Testis (tissue), 5 donors: ENCODE measurements at places on chromosomes 12 and 14.
A peak's percentile ranks its signal among the peaks of the same experiment; 100 is the strongest.

DNA sequence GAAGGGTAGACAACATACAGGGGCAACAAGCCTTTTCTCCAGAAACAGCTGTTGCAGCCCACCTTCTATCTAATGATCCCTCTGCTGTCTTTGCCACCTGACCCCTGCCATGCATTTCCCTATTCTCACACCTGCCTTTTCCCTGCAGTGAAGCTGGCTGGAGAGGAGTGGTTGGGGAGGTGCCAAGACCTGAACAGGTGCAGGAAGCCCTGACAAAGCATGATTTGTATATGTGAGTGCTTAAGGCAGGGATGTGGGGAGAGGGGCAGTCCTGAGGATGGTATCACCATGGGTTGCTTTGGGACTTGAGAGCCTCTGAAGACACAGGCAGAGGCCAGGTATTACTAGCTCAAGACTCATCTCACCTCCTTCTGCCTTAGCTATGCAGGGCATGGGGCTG, 2.9 kb upstream of the PFDN5 start:
- H3K4me1 ChIP-seq: peaks cover 8% of the 10 kb centered on the region
- no peak overlapping the region for H3K4me3 ChIP-seq
- H3K27ac ChIP-seq: no peak overlapping the region
- no peak for DNase-seq
- H3K27me3 ChIP-seq: no peaks in the 10 kb centered on the region

- no peaks in the 10 kb centered on the region for H3K27me3 ChIP-seq
- no peak for DNase-seq
- no peaks in the 10 kb centered on the region for H3K36me3 ChIP-seq
Measured at GRCh38 chr14:50668826-50669143, 679 bp upstream of the SAV1 start.

GRCh38 chr12:62934239-62934798, 631 bp downstream of the PPM1H start:
- H3K27ac ChIP-seq: no peak overlapping the region
- no peaks in the 10 kb centered on the region for H3K27me3 ChIP-seq
- H3K4me3 ChIP-seq: peak overlapping the region; percentile 73
- H3K36me3 ChIP-seq: no peaks in the 10 kb centered on the region
- peaks cover 9% of the 10 kb centered on the region for H3K4me1 ChIP-seq

DNA sequence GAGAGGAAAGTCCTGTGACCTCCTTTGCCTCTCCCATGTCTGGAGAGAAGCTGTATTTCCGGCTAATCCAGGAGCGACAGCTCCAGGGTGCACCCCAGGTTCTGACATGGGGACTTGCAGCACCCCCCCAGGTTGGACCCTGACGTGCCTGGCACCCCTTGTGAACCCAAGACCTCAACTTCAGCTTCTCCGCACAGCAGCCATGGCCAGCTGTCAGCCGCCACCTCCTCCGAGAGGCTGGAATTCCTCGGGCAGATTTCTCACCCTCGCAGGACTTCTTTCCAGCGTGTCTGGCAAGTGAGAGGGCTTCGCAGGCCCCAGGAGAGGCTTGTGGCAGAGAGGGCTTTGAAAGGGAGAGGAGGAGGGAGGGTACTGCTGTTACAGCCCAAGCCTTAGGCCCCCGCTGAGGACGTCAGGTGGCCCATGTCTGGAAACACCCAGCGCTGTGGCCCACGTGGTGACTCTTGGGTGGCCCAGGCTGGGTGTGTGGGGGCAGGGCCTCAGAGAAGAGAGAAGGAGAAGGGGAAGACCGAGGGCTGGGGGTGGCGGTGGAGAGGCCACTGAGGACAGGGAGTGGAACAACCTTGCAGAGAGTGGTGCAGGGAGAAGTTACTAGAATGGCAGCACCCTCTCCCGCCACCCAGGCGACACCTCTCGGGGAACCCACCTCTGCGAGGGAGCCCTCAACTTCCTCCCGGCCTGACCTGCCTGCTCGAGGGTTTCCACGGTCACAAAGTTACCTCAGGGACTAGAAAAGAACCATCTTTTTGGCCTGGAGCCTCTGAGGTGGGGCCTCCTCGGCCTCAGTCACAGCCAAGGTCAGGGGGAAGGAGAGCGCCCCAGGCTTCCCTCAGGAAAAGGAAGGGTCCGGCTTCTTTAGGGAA, 11.7 kb upstream of the RPS6KL1 start:
- no peaks in the 10 kb centered on the region for H3K36me3 ChIP-seq
- peak overlapping the region; percentile 48 for H3K27ac ChIP-seq
- peaks cover 33% of the 10 kb centered on the region for H3K4me1 ChIP-seq
- DNase-seq: peak; percentile 72
- H3K27me3 ChIP-seq: no peaks in the 10 kb centered on the region

- H3K27me3 ChIP-seq: no peaks in the 10 kb centered on the region
- no peak for DNase-seq
- no peak overlapping the region for H3K27ac ChIP-seq
- no peaks in the 10 kb centered on the region for H3K36me3 ChIP-seq
- no peaks in the 10 kb centered on the region for H3K4me1 ChIP-seq
Measured at GRCh38 chr14:96212140-96212539, 7.5 kb downstream of the BDKRB2 start.

DNA sequence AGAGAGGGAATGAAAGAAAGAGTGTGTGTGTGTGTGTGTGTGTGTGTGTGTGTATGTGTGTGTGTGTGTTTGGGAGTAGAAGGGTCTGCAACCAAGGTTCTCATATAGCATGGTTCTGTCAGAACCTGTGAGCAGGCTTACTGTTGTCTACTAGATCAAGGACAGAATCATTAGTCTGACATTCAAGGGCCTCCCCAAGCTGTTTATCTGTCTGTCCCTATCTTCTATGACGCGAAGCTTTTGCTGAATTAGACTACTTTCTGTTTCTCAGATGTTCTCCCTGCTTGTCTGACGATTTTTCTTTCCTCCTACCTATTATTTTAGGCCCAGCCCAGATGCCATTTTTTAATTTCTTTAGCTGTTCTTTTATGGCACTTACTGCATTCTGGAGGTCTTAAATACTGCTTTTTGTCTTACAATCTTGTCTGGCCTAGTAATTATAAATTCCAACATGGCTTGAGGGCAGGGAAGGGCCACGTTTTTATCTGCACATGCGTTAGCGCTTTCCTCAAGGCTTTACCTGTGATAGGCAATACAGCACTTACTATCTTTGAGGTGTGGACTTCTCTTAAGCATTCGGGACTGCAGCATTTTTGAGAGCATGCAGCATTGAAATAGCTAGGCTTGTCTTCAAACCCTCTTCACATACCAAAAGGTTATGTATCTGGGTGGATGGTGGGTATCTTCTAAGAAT, 150.2 kb downstream of the TTLL5 start:
- no peak for DNase-seq
- no peaks in the 10 kb centered on the region for H3K27me3 ChIP-seq

GRCh38 chr14:53409289-53409688, 256.2 kb upstream of the DDHD1 start:
- no peaks in the 10 kb centered on the region for H3K4me1 ChIP-seq
- H3K27ac ChIP-seq: no peak overlapping the region
- DNase-seq: no peak
- H3K27me3 ChIP-seq: no peaks in the 10 kb centered on the region

DNA sequence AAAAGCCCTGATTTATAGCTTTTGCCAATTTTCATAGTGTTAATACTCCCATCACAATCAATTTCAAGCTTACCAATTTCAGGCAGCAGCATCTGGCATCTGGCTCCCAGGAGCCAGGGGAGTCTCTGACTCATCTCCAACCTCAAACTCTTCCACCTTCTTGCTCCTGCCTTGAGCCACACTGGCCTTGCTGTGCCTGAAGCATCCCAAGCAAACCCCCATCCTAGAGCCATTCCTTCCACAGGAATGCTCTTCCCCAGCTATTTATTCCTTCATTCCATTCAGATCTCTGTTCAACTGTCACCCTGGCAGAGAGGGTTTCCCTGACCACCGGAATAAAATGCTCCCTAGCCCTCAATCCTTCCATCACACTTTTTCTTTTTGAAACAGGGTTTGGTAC, 13.9 kb upstream of the PPP1CC start:
- no peaks in the 10 kb centered on the region for H3K27me3 ChIP-seq
- H3K4me1 ChIP-seq: peaks cover 3% of the 10 kb centered on the region
- H3K27ac ChIP-seq: no peak overlapping the region
- DNase-seq: no peak
- H3K36me3 ChIP-seq: no peaks in the 10 kb centered on the region
- no peak overlapping the region for H3K4me3 ChIP-seq

DNA sequence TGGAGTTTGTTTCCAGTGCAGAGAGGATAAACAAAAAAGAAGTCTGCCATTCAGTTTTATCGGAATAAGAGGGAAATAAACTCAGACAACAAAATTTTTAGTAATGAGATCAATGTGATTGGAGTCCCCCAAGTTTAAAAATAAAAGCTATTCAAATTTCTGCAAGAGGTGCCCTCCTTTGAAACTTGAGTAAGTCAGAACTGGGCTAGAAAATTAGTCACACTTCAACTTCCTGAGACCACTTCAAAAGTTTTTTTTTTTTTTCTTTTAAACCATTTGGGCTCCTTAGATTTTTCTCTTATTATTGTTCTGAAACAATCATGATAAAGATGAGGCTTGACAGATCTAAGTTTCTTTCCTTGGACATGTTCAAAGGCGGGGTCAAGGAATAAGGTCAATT, 3.2 kb downstream of the DACT1 start:
- no peaks in the 10 kb centered on the region for H3K36me3 ChIP-seq
- no peak overlapping the region for H3K27ac ChIP-seq
- no peak overlapping the region for H3K4me3 ChIP-seq
- H3K27me3 ChIP-seq: no peaks in the 10 kb centered on the region

GRCh38 chr14:104547998-104548700, 31.4 kb upstream of the C14orf180 start:
- H3K4me3 ChIP-seq: no peak overlapping the region
- H3K4me1 ChIP-seq: no peaks in the 10 kb centered on the region
- H3K27me3 ChIP-seq: no peaks in the 10 kb centered on the region
- no peak for DNase-seq
- no peak overlapping the region for H3K27ac ChIP-seq

- H3K27me3 ChIP-seq: no peaks in the 10 kb centered on the region
- H3K4me1 ChIP-seq: peaks cover 19% of the 10 kb centered on the region
- H3K36me3 ChIP-seq: no peaks in the 10 kb centered on the region
- H3K4me3 ChIP-seq: no peak overlapping the region
- peak; percentile 50 for DNase-seq
Measured at GRCh38 chr12:15152456-15152855, 68.8 kb downstream of the RERG start.

- no peaks in the 10 kb centered on the region for H3K4me1 ChIP-seq
- H3K27ac ChIP-seq: no peak overlapping the region
- no peaks in the 10 kb centered on the region for H3K36me3 ChIP-seq
- H3K4me3 ChIP-seq: no peak overlapping the region
Measured at GRCh38 chr14:75752907-75753594, 92.0 kb downstream of the TTLL5 start.

DNA sequence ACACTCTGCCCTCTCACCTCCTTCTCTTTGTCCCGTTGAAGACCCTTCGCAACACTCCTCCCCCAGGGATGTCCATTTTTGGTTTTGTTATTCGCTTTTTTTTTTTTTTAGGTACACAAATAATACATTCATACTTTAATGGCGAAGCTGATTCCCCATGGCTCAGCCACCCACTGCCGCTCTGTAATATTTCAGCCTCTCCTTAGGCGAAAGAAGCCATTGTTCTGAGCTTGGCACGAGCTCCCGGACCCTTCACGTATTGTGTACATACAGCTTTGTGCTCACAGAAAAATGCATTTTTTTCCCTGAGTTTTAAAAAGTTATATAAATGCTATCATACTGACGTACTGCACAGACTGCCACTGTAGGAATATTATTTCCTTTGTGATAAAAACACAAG, 115.0 kb downstream of the TMEM132C start:
- H3K4me1 ChIP-seq: no peaks in the 10 kb centered on the region
- no peak for DNase-seq
- H3K4me3 ChIP-seq: no peak overlapping the region
- H3K27ac ChIP-seq: no peak overlapping the region
- H3K27me3 ChIP-seq: no peaks in the 10 kb centered on the region

- DNase-seq: no peak
- no peaks in the 10 kb centered on the region for H3K36me3 ChIP-seq
- no peaks in the 10 kb centered on the region for H3K4me1 ChIP-seq
Measured at GRCh38 chr14:89844508-89844907, 110.0 kb downstream of the EFCAB11 start.

DNA sequence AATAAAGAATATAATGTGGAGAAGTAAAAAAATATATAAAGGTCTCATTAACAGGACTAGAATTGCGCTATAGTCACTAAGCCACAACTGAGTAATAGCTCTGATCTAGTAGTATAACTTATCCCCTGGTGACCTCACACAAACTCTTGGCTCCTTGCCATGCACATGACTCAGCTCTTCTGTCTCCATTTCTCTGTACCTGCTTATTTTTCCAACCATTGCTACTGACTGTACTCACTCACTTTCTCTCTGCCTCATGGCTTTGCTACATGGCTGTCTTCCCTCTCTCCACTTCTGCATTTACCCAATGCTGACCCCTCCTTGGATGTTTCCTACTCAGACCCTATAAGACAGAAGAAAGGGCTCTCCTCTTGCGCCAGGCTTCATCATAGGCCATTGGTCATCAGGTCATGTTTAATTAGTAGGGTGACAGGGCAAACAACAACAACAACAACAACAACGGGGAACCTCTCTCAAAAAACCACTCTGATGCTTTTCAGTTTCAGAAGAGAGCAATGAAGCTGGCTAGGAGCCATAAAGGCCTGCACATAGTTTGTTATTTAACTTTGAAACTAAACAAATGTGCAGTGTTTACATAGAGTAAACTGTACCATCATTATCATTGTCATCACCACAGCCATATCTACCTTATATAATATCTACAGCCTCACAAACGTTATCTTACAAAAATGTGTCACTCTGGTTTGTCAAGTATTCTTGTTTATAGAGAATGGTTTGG, 25.6 kb upstream of the KRAS start:
- H3K27me3 ChIP-seq: no peaks in the 10 kb centered on the region
- no peak overlapping the region for H3K4me3 ChIP-seq
- H3K27ac ChIP-seq: no peak overlapping the region
- no peaks in the 10 kb centered on the region for H3K4me1 ChIP-seq

DNA sequence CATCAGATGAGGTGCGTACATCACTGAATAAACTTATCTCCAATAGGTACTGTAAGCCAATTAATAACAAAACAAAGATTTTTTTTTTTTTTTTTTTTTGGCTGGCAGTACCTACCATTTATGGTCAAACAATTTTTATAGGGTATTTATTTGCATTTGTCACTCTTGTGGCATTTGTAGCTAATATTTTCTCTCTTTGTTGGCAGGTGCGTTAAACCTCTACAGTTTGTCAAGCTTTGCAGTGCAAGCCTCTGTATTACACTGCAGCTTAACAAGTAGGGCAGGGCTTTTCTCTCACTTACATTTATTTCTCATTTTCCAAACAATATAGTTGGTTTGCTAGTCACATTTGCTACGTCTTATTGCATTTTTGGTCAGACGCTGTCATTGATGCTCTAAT, 12.3 kb downstream of the PRPF39 start:
- H3K27me3 ChIP-seq: no peaks in the 10 kb centered on the region
- no peak overlapping the region for H3K4me3 ChIP-seq
- no peak overlapping the region for H3K27ac ChIP-seq
- H3K4me1 ChIP-seq: no peaks in the 10 kb centered on the region

DNA sequence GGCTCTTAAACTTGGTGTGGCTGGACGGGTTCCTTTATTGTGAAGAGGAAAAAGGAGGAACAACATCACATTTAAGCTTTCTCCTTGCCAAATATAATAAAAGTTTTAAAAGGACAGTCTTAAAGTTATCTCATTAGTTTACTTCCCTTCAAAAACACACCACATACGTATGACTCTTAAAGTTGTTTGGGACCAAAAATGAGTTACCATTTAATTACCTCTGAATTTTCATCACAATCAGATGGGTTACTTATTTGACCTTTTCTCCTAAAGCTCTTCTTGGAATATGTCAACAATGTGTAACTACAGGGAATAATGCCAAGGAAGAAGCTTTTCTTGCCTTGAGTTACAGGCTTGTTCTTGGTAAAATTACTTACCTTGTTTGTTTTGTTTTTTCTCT, 16.4 kb downstream of the RAB21 start:
- H3K4me1 ChIP-seq: no peaks in the 10 kb centered on the region
- no peaks in the 10 kb centered on the region for H3K27me3 ChIP-seq
- no peaks in the 10 kb centered on the region for H3K36me3 ChIP-seq
- no peak overlapping the region for H3K27ac ChIP-seq
